Choroid plexus epithelial cell (primary cell): ENCODE measurements at places on chromosomes 6 and 20.

DNA sequence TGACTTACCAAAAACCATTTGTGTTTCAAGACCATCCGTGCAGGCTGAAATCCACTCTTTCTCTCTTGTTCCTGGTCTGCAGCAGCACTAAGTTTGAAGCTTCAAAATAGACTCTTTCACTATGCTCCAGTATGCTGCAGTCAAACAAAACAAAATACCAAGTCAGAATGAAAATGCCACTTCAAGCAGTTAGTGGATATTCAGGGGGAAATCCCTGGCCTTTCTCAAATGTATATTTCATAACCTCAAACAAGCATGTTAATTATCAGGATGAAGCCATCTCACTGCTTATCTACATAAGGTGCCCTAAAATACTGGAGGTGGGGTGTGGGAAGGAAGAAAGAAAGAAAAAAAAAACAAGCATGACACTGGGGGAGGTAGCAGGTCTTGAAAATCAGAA, 103.5 kb downstream of the ATXN1 start:
- DNase-seq = no peak

DNA sequence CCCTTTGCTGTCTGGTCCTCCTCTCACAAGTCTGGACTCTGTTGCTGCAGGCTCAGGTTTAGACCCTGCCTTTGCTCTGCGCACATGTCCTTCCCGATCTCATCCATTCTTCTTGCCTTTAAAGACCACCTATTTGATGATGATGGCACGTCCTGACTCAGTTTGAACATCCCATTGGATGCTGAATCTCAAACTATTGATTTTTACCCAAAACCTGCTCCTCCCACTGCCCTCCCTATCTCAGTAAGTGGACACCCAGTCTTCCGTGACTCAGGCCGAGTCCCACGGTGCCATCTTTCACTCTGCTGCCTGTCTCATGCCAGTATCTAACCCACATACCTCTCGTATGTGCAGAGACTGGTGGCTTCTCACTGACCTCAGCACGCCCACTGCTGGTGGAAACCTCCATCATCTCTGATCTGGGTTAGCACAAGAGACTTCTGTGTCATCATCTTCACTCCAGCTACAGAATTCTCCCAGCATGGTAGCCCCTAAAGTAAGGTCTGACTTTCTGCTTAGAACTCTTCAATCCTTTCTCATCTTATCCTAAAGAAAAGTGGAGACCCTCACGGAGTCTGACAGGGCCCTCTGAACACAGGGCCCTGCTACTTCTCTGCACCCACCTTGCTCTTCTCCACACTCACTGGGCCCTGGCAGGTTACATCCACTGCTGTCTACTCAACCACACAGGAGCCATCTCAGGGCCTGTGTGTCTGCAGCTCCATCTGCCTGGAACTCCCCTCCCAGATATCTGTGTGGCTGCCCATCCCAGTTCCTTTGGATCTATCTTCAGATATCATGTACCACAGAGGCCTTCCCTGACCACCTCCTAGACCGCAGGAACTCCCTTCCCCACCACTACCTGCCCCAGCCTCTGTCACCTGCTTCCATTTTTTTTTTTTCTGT, 387.1 kb upstream of the AGPAT4 start:
- no peak for DNase-seq

DNA sequence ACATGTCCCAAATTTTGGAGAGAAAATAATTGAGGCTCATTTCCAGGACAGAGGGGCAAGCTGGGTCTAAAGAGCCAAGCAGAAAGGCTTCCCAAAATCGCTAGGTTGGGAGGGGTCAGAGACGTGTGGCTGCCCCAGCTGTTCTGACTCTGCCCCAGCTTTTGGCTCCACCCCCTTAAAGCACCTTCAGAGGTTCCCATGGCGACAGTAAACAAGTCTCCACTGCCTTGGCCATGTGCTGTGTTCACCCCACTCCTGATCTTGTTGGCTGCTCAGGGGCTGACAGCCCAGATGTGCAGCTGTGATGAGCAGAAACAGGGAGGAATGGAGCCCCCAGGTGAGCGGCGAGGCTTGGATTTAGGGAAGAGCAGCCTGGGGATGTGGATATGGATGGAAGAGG, 72.8 kb upstream of the SPTLC3 start:
- DNase-seq = no peak

DNA sequence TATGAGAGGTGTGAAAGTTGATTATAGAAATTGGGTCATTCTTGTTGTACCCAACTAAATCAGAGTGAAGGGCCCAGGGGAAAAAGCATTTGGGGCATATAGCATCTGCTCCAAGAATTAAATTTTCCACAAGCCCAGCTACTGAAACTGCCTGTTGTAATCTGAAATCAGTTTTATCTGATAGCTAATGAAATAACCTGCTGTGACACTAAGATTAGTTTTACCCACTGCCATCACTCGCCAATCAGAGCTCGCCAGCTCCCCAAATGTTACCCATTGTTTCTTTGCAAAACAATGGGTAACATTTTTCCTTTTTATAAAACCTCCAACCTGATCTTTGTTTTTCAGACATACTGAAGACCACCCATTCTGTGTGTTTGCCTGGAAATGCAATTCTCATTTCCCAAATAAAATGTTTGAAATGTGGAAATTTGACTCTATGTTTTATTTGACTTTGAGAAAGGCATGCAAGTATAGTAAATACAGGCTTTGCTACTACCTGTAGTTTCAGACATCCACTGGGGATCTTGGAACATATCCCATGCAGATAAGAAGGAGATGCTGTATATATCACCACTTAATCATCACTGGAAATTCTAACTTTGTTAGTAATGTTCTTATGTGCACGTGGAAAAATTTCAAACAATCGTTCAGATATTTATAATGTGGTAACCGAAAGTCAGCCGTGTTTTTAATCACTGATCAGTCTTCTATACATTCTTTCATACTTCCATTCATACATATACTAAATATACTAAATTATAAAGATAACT, 6.3 kb upstream of the AHI1 start:
- no peak for DNase-seq

- DNase-seq = no peak
These were observed 15.1 kb downstream of the AAR2 start for GRCh38 chr20:36251426-36251825.

DNA sequence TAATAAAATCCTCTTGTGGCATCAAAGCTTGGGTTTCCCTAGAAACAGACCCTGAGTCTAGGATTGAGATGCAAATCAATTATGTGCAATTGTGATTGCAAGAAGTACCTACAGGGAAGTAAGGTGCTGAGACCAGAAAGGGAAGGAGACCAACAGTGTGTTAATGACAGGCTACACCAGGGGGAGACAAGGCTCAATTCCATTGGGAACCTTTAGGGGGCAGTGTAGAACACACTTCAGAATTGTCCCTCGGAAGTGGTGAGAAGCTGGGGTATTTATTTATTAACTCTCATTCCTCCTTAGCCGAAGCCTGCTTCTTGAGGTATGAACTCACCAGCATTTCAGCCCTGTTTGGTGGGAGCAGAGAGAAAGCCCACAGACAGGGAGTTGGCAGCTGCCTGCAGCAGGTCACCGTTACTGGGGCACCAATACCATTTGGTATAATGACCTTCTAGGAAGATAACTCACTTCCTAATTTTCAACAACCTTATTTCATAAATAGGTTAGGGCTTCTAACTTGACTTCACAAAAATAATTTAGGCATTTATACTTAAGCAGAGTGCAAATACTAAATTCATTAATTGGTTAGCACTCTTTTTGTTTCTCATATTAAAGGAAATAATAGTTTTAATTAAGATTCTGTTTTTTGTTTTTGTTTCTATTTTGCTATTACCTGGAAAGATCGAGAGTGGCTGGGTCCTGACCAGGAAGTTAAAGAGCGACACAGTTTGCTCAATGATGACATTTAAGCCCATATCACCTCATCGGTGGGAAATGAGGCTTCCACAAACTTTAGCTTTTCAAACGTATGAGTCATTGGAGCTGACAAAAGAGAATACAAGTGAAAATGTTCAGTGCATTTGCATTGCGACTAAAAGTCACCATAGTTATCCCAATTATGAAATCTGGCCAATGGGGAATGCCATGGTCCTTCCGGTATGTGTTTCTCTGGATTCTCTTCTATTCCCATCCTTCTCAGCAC, 94.8 kb downstream of the BTBD3 start:
- DNase-seq = peak; percentile 80

DNA sequence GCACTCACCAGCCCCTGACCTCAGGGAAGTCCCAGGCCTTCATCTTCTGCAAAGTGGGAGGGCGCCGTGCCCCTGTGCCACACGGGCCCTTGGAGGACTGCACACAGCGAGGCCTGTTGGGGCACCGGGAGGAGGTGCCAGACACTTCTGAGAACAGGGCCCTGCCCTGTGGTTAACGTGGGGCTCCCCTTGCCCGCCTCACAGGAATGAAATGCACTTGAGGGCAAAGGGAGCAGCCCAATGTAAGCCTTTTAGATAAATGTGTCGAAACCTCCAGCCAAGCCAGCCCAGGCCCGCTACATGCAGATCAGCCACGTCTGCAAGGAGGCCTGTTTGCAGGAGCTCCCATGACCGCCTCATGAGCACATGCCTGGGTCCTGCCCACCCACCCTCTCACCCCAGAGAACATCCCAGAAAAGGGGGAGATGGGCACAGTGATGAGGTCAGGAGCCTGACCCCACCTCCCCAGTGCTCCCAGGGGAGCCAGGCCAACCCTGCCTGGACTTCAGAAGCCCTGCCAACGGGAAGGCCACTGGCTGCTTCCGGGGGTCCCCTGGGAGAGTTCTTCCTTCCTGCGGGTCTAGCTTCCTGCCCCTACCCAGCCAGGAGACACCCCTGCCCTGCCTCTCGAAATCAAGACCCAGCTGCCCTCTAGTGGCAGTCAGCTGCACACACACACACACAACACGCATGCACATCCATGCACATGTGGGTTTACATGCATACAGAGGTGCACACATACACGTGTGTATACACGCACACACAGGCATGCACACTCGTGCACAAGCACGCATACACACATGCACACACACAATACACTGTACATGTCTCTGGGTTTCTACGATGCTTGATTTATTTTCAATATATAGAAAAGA, 178.7 kb downstream of the TAF4 start:
- DNase-seq = peak; percentile 68

GRCh38 chr6:35449287-35449881, 2.8 kb upstream of the FANCE start:
- peak; percentile 85 for DNase-seq

DNA sequence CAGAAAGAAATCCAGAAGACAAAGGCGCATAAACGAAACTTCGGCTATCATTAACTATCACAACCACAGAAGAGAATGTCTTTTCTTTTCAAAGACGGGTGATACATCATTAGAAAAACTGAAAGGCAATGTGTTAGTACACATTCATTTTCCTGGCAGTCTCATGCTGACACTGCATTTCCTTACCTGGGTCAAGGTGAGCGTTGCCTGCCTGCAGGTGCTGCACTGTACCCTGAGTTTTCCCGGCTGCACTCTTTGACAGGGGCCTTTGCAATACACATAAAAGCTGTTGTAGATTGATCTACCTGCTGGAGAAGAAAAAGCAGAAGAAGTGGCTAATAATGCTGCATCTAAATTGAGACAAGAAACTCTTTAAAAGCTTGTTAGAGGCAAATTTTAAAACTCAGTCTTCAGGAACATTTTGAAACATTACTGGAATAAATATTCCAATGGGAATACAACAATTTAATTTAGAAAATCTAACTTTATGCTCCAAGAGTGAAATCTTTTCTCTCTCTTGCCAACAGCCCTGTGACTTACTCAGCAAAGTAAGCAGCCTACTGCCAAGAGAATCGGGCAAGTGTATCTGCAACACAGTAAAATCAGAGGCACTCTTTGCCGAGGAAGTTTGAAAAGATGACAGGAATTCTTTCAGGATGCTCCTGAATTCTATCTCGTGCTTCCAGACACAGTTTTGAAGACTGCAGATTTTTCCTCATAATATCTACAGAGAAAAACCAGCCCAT, 526.4 kb downstream of the PRKN start:
- DNase-seq = no peak

DNA sequence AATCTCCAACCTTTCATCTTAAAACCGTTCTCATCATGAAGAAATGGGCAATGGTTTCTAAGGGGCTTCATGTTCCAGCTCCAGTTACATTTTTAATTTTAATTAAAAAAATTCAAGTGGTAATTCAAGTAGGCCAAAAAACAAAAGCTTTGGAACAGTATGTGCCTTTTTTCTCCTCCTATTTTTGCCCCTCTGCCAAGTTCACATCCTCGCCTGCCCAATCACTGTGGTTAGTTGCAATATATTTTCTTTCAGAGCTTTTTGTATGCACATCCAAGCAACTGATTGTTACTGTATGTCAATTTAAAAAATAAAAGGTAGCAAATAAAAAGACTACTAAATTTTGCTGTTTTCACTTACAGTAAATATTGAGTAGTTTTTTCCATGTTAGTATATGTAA, 99.8 kb upstream of the B3GAT2 start:
- peak; percentile 43 for DNase-seq

- DNase-seq = peak; percentile 74
These were observed 10.5 kb downstream of the SNX3 start for GRCh38 chr6:108250240-108250866.

- peak; percentile 87 for DNase-seq
These were observed 20.8 kb downstream of the C20orf203 start for GRCh38 chr20:32652739-32653526.

DNA sequence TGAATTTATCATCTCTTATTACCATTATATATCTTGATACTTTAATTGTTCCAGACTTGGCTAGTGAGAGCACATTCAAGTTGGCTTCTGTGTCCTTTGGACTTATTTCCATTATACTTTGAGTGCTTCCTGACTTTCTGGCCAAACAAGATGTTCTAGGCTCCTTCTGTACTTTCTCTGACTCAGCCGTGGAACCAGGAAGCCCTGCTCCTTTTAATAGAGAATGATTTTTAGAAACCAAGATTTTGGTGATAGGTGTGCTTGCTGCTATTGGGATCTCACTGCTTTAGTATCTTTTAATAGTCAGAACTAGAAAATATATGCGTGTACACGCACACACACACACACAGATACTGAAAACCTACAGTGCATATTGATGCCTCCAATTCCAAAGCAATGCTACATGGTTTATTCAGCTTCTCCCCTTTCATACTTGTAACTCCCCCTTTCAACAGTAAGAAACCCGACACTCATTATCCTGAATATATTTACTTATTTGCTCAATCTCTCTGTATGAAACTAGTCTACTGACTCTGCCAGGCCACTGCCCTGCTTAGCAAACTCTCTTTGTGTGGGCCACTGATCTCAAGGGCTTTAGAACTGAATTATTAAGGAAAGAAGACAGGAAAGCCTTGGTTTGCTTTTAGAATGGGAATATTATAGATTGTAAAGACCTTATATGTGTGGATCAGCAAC, 42.7 kb upstream of the EZR start:
- DNase-seq = peak; percentile 31

GRCh38 chr6:20056350-20056992, 155.8 kb downstream of the MBOAT1 start:
- peak; percentile 83 for DNase-seq
